Retinal pigment epithelial cell (primary cell): ENCODE measurements at places on chromosomes 2 and 18.

DNA sequence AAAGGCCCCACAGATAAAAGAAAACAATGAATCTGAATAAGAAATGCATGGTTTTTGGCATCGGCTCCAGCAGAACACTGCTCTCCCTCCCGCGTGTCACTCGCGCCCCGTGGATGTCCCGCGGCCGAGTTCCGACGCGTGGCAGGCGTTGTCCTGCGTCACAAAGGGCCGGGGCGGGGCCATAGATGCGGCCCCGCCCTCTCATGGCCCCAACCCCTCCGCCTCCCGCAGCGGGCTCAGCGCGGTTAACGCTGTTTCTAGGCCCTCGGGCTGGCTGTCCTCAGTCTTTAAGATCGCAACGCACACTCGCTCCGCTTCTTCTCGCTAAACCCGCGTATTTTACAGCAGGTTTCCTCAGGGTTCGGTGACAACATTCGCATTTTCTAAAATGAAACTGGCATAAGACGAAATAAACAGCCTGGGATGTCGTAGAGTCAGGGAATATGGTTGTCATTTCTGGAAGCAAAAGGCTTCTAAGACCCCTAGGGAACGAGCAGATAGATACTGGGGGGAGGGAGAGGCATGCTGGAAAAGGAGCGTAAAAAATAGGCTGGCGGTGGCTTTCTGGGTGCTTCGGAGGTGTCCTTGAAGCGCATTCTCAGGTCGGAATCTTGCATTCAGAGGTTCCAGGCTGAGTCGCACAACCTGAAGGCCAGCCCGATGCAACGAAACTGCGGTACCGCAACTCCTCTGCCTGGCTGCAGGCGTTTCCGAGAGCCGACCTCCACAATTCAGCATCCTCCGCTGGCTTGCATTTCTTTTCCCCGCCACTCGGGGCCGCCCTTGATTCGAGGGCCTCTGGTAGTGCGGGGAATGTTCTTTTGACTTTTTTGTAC is at the start of gene FKBP7:
Gene FKBP7 (minus strand): TSS at position 162 of the 836 bp plus-strand sequence. CDS start 101 bp downstream, at position 61.
- peak; percentile 43 for DNase-seq

DNA sequence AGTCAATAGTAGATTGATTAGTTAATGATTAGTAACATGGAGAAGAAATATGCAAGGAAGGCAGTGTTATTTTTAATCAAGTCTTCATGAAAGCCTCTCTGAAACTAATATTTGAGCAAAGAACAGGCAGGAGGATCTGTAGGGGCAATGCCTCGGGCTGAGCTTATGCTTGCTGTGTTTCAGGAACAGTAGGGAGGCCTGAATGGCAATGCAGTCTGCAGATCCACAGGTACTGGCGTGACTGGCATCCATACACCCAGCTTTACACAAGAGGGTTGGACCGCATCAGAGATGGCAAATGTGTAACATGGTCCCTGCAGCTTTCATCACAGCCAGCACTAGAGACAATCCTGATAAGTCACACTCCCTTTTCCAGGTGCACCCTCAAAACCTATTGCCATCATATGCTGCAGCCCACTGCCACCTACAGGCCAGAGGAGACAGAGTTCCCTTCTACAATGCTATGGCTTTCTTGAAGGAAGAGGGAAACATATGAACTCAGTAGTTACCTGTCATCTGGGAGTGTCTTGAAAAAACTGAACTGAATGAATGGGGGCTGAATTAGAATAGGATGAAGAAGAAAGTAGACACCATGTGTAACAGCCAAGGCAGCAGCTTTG is 582.4 kb upstream of the RAB6C start:
- no peak for DNase-seq

DNA sequence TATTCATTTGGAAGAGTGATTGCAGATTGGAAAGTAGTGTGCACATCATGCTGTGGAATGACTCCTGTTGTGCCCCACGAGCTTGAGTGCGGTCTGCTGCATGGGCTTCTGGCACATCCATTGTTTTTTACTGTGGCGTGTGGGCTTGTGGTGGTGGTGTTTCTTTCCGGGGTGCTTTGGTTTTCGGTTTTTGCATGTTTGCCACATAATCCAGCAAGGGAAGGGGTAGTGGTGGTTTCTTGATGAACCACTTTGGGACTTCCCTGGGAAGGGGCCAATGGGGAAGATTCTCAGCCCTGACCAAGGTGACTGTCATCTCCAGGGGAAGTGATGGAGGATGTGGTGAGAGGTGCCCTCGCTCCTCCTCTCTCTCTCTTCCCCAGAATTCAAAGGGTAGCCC is 57.0 kb downstream of the COA5 start:
- DNase-seq: no peak

DNA sequence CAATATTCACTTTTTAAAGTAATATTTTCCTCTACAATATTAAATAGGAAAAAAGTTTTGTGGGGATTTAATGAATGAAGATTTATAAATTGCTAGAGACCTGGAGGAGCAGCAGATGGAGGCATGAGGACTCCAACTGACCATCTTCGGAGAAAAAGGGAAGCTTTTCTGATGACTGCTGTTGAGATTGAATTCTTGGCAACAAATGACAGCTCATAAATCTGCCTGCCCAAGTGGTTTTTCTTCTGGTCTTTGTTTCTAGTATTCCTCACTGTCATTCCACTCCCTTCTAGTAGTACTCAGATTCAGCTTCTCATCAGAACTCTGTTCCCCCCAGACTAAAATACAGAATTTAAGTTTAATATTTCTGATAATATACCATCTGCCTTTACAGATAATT is 157.0 kb downstream of the EML6 start:
- DNase-seq: no peak
